Progenitor cell of endocrine pancreas (in vitro differentiated cells): ENCODE measurements at places on chromosomes 4 and X. TPM values are rescaled to one million over a fixed set of nuclear protein-coding genes. Genes with fewer than 3 reads are reported as not detected.

DNA sequence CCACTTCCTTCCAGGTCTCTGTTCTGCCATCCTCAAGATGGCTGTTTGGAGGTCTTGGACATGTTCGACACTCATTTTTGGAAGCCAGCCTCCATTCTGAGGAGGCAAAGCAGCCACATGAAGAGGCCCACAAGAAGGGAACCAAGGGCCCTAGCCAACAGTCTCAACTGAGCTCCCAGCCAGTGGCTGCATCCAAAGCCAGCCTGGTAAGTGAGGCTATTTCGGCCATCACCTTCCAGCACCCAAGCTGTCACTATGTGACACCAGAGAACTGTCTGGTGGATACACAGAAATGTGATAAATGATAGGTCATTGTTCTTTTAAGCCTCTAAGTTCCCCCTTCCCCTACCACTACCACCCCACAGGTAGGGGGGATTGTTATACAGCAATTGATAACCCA is 127.2 kb downstream of the NPNT start:
- no peaks in the 10 kb centered on the region for H3K36me3 ChIP-seq
- no peak for DNase-seq
- no peaks in the 10 kb centered on the region for H3K27me3 ChIP-seq
- H3K4me1 ChIP-seq = peaks cover 5% of the 10 kb centered on the region

GRCh38 chr4:95421869-95422268 is 126.9 kb downstream of the UNC5C start:
- H3K27me3 ChIP-seq = no peaks in the 10 kb centered on the region
- no peaks in the 10 kb centered on the region for H3K4me1 ChIP-seq
- no peak overlapping the region for H3K27ac ChIP-seq
- no peak overlapping the region for H3K4me3 ChIP-seq
- peaks cover 11% of the 10 kb centered on the region for H3K36me3 ChIP-seq

The ADGRG4 gene
- 2.7 and 3.9 TPM in 2 replicates for total RNA-seq

DNA sequence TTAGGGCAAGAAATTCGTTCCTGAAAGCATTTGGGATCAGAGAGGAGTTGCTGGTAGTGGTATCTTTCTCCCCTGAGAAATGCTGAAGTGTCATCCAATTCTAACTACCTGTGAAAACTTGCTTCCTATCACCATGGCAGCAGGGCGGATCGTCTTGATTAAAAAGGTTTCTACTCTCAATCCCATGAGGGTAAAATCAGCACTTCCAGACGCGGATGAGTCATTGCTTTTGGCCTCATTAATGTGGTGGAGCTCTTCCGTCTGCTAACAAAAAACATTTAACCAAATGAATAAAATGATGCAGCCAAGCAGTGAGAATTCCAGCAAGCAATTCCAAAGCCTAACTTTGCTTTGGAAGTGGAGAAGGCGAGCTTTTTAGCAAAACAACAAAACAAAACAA is 325.6 kb downstream of the CAMK2D start:
- H3K4me3 ChIP-seq = no peak overlapping the region
- H3K4me1 ChIP-seq = no peaks in the 10 kb centered on the region
- H3K27ac ChIP-seq = no peak overlapping the region
- no peaks in the 10 kb centered on the region for H3K27me3 ChIP-seq

The RAB9B gene
- total RNA-seq = 2.4 and 2.8 TPM in 2 replicates

The GRPR gene
- total RNA-seq = 1.7 and 1.8 TPM in 2 replicates

GRCh38 chrX:45781901-45782553 is 581.4 kb upstream of the DIPK2B start:
- DNase-seq = no peak
- no peak overlapping the region for H3K27ac ChIP-seq
- no peaks in the 10 kb centered on the region for H3K27me3 ChIP-seq
- H3K4me3 ChIP-seq = no peak overlapping the region
- peaks cover 8% of the 10 kb centered on the region for H3K4me1 ChIP-seq
- H3K36me3 ChIP-seq = peaks cover 6% of the 10 kb centered on the region

- no peak overlapping the region for H3K4me3 ChIP-seq
- peaks cover 2% of the 10 kb centered on the region for H3K4me1 ChIP-seq
- H3K27me3 ChIP-seq = no peaks in the 10 kb centered on the region
- no peak for DNase-seq
- no peak overlapping the region for H3K27ac ChIP-seq
These were observed 11.3 kb downstream of the ARL13A start for GRCh38 chrX:100980608-100981497.

DNA sequence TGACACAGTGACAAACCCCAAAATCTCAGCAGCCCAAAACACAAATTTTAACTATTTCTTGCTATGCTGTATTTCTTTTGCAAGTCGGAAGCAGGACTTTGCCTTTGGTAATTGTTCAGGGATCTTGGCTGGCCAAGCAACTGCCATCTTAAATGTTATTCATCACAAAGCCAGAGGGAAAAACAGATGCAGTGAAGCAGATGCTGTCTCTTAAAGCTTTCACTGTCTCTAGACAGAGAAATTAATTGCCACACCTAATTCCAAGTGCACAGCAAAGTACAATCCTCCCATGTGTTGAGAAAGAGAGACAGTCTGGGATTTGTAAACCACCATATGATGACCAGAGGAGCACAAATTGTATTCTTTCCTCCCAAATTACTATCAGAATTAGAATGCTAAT is 30.0 kb upstream of the GALNT7 start:
- DNase-seq = no peak
- no peaks in the 10 kb centered on the region for H3K27me3 ChIP-seq
- H3K4me3 ChIP-seq = no peak overlapping the region
- no peak overlapping the region for H3K27ac ChIP-seq

DNA sequence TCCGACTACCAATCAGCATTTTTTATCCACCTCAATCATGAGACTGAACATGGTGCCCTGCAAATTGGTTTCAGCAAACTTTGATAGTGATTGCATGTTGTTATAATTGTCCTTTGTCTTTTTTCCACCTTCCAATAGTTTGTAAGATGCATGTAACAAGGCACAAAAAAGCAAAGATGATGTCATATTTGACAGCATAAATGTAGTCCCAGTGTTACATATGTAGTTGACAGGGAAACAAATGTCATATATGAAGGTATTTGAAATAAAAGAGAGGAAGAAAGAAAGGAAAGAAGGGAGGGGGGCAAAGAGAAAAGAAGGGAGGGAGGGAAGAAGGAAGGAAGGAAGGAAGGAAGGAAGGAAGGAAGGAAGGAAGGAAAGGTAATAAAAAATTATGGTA is 441.7 kb upstream of the CPEB2 start:
- H3K36me3 ChIP-seq = no peaks in the 10 kb centered on the region
- no peak overlapping the region for H3K4me3 ChIP-seq
- H3K4me1 ChIP-seq = peaks cover 2% of the 10 kb centered on the region

The SPATA4 gene
- total RNA-seq = 0.33 and 0.93 TPM in 2 replicates

GRCh38 chr4:141142423-141142822 is 9.2 kb upstream of the RNF150 start:
- DNase-seq = no peak
- no peaks in the 10 kb centered on the region for H3K4me1 ChIP-seq
- H3K4me3 ChIP-seq = no peak overlapping the region
- no peaks in the 10 kb centered on the region for H3K36me3 ChIP-seq
- H3K27ac ChIP-seq = no peak overlapping the region

DNA sequence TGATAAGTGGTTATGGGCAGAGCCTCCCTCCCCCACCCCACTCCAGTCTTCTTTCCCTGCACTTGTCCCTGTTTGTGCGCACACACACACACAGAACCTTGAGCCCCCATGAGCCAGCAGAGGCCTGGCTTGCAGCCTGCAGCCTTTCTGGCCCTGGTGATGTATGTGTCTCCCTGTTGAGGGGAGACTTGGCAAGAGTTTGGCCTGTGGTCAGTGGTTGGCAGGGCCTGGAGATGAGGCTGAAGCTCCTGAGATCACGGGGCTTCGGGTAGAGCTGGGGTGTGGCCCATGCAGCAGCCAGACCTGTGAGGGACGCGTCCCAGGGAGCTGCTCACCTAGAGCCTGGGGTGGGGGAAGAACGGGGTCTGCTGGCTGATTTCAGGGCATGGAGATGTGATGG is 2.3 kb downstream of the GPR173 start:
- no peak overlapping the region for H3K4me3 ChIP-seq
- peaks cover 7% of the 10 kb centered on the region for H3K4me1 ChIP-seq
- H3K27me3 ChIP-seq = no peaks in the 10 kb centered on the region
- DNase-seq = no peak
- H3K27ac ChIP-seq = no peak overlapping the region
- no peaks in the 10 kb centered on the region for H3K36me3 ChIP-seq

- H3K27ac ChIP-seq = no peak overlapping the region
- peaks cover 22% of the 10 kb centered on the region for H3K4me1 ChIP-seq
- H3K4me3 ChIP-seq = no peak overlapping the region
- DNase-seq = no peak
- H3K36me3 ChIP-seq = no peaks in the 10 kb centered on the region
These were observed 369.2 kb upstream of the LCORL start for GRCh38 chr4:18390655-18391353.

DNA sequence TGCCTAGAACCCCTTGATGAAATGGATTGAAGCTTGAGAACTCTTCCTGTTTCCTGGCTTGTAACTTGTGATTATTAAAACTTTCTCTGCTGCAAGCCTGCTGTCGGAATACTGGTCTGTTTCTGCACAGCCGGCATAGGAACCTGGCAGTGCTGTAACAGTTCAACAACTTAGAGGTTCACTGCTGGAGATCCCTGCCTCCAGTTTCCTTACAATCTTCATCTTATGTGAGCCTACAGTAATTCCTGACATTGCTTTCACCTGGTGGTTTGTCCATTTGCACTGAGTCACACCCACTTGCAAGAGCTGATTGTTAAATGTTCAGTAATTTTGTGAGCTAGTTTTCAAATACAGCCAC is 1.3 kb upstream of the SEPSECS start:
- H3K27me3 ChIP-seq = no peaks in the 10 kb centered on the region
- peak overlapping the region; percentile 87 for H3K4me3 ChIP-seq
- peaks cover 5% of the 10 kb centered on the region for H3K36me3 ChIP-seq
- peak overlapping the region; percentile 98 for H3K27ac ChIP-seq
- no peak for DNase-seq

The RGN gene
- total RNA-seq = 7.3 and 8.0 TPM in 2 replicates

DNA sequence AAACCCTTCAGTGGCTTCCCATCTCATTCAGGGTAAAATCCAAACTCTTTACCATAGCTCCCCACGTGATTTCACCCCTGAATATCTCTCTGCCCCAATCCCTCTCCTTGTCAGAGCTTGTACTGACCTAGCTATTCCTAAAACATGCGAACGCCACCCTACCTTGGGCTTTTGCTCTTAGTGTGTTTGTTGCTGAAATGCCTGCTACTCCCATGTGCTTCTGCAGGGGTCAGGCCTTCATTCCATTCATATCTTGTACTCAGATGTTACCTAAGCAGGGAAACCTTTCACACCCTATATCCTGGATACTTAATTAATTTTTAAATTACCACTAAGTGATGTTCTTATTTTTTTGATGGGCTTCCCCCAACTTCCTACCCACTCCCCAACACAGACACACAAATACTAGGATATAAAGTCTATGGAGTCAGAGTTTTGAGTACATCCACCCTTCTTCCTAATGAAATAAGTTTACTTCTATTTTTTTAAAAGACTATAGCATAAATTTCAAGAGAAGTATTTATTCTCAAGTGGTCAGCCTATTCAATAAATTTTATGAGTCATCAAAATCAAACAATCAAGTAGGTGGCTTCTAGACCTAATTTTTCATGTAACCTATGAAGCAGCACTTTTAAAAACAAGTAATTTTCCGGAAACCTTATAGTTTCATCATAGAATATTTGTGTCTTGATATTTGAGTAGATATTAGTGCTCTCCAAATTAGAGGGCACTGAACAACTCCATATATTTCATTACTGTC is 189.4 kb downstream of the RAPGEF2 start:
- peaks cover 5% of the 10 kb centered on the region for H3K4me1 ChIP-seq
- DNase-seq = no peak
- H3K27me3 ChIP-seq = no peaks in the 10 kb centered on the region
- H3K4me3 ChIP-seq = no peak overlapping the region
- H3K27ac ChIP-seq = no peak overlapping the region
- no peaks in the 10 kb centered on the region for H3K36me3 ChIP-seq

- H3K36me3 ChIP-seq = no peaks in the 10 kb centered on the region
- H3K4me3 ChIP-seq = no peak overlapping the region
- peaks cover 3% of the 10 kb centered on the region for H3K4me1 ChIP-seq
- DNase-seq = peak; percentile 14
These were observed 816 bp downstream of the EREG start for GRCh38 chr4:74365761-74366160.

The COX7B2 gene
- not detected in 2 replicates for total RNA-seq

The SPANXC gene
- not detected in 2 replicates for total RNA-seq

DNA sequence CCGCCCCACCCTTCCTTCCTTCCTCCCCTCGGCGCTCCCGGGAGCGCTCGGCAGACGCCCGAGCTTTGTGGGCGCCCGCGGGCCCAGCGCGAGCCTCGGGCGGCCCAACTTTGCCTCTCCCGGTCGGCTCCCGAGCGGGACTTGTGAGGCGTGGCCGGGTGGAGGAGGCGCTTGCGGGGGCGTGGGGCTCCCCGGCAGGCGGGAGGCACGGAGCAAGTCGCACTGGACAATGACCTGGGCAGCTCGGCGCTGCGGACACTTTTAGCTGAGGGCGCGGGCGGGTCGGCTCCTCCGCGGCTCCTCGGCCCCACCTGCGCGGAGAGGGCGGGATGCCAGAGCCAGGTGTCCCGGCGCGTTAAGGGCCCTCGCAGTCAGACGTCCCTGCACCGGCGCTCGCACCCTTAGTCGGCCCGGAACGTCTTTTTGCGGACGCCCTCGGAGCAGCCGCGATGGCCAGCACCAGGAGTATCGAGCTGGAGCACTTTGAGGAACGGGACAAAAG is 385 bp downstream of the DCLK2 start:
- peak; percentile 22 for DNase-seq
- peaks cover 5% of the 10 kb centered on the region for H3K4me1 ChIP-seq
- H3K36me3 ChIP-seq = no peaks in the 10 kb centered on the region
- peaks cover 60% of the 10 kb centered on the region for H3K27me3 ChIP-seq
- peak overlapping the region; percentile 77 for H3K4me3 ChIP-seq
- H3K27ac ChIP-seq = no peak overlapping the region

The PDCL2 gene
- total RNA-seq = not detected in 2 replicates

The HMGB3 gene
- total RNA-seq = 252 and 257 TPM in 2 replicates

DNA sequence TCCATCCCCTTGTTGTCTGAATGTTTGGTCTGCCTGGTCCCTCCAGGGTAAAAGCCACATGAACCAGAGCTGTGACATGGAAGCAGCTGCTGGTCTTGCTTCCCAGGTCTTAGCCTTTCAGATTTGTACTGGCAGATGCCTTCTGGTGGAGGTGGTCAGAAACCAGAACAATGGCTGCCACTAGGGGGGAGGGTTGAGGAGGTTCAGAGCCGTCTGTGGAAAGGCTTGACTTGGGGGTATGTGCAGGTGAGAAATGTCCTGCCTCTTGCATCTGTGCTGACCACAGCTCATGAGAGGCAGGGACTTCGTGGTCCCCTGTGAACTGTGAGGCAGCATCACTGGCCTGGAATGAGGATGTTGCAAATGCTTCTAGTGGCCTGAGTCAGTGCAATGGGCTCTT is 144.2 kb upstream of the WDR1 start:
- no peaks in the 10 kb centered on the region for H3K4me1 ChIP-seq
- H3K27ac ChIP-seq = no peak overlapping the region
- DNase-seq = no peak
- H3K36me3 ChIP-seq = no peaks in the 10 kb centered on the region
